Cerebellar cortex (tissue), 1 donor: ENCODE measurements at places on chromosomes 1 and 21.

DNA sequence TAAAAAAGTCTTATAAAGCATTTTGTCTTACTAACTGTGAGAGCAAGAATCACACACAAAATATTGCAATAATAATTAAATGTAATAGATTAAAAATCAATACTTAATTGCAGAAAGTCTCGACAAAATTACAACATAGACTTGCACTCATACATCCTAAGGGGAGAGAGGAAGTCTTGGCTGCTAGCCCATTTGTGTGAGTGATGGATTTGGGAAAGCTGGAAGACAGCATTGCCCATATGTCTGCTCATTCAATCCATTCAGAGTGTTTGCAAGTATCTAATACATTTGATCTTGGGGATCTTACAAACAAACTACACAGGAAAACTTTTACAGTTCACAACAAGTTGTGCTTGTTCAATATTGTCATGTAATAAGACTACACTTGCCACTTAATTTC lies 140.5 kb downstream of the COL11A1 start:
- no peak for DNase-seq

GRCh38 chr1:211343607-211344006 lies 17.0 kb downstream of the TRAF5 start:
- no peak for DNase-seq

- DNase-seq: no peak
These were observed 35.4 kb upstream of the EIF4G3 start for GRCh38 chr1:21212126-21212525.

DNA sequence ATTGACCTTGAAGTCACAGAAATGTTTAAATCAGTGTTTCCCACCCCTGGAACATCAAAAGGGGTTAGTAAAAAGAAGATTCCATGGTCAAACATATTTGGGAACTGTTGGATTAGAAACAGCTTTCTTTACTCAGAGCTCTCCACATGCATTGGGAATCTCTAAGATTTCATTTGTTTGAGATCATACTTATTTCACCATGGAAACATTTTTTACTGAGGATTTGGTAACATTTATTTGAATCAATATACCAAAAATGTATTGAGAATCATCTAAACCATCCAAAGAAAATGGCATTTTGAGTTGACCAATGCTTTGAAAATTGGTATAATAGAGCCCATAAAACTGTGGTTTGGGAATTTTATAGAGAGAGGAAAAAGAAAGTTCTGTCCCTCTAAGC lies 25.3 kb downstream of the NGF start:
- DNase-seq: no peak

- no peak for DNase-seq
These were observed 2.0 kb downstream of the GRHL3 start for GRCh38 chr1:24321126-24321525.

DNA sequence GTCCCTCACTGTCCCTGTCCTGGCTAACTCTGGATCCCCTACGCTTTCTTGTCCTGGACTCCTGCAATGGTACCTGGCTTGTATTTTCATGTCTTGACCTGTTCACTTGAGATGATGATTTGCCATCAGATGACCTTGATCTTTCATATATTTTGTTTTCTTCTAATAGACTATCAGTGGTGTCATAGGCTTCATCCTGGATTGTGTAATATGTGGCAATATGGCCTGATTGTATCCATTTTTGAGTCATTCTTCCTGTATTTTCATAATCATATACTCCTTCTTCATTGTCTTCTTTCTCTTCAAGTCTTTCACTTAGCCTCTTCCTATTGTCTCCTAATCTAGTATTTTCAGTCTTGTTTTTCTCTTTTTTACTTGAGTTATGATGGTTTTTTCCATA lies 11.1 kb downstream of the FLG start:
- DNase-seq: no peak
